ENCODE measurements at places on chromosomes 1 and 21.

DNA sequence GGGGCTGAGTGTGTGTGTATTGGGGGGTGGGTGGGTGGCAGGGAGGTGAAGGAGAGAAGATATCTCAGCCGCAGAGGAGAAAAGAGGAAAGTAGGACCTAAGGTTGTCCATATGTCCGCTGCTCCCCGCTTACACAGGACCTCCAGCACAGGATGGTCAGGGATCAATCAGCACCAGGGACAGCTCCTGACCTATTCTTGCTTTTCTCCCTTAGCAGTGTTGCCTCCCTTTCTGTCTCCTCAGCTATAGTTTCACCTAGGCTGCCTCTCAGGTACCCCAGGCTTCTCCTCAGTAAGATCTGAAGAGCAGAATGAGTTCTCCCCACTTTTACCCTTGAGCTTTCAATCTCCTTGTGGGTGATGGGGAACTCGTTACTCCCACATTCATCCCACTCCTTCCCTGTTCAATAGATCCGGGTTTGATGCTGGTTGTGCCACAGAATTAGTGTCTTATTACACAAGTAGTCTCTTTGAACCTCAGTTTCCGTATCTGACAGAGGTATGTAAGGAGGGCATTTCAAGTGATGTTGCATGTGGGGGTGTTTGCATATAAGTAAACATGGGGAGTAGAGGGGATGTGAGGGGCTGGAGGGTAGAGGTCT lies 1.4 kb upstream of the DPH2 start:
- no peak for DNase-seq

DNA sequence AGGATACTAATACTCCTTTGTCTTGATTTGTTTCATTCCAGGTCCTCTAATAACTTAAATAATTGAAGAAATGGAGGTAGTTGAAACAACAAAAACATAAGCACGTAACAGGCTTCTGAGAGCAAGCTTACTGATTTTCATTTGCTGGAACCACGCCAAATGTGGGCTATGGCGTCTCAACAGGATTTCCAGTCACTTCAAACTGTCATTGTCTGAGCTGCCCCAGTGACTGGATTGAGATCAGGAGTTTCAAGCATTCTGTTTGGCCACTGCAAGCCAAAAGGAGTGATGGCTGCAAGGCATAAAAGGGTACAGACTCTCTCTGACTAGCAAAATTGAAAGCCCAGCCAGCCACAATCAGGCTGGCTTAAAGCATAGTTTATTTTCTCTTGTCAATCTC lies 289.9 kb downstream of the DPYD start:
- no peak for DNase-seq

- no peak for DNase-seq
Measured at GRCh38 chr1:92079441-92079840, 704 bp upstream of the BTBD8 start.

GRCh38 chr1:172269644-172270043 lies 150.8 kb upstream of the C1orf105 start:
- DNase-seq = no peak

DNA sequence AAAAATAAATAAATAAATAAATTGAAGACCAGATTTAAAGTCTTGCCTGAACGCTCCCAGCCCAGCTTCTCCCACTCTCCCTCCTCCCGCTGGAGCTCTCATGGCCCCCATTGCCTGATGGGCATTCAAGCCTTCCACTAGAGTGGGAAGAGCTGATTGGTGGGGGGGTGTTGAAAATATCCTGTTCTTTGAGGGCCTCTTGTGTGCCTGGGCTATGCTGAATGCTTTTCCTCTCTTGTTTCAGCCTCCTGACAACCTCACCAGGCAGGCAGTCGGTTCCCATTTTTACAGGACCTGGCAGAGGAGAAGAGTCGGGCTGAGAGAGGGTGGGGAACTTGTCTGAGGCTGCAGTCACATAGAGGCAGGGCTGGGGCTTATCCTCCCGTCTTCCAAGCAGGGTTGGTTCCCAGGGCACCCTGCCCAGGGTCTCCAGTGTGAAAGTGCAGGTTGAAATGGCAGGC lies 59.2 kb upstream of the SSBP3 start:
- DNase-seq = no peak

DNA sequence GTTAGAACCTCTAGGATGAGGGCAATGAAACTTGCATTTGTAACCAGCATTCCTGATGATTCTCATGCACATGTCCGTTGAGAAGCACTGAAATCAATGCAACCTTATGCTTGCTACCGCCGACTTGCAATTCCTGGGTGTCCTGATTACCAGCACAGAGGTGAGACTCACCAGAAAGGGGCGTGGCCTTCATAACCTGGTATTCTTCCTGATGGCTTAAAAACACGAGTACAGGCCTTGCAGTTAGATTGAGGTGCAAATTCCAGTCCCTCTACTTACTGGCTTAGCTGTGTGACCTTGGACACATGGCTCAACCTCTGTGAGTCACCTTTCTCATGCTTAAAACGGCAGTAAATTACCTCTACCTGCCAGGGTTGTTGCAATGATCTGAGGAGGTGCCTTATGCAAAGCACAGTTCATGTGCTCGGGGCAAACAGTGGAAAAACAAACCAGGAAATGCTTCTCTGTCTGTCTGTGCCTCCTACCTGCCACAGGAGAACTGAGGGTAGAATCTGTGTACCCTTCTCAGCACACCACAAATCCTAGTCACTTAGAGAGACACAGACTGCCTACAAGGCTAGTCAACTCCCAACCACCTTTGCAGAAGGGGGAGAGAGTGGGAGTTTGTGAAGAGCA lies 39.1 kb upstream of the ECE1 start:
- peak; percentile 26 for DNase-seq

DNA sequence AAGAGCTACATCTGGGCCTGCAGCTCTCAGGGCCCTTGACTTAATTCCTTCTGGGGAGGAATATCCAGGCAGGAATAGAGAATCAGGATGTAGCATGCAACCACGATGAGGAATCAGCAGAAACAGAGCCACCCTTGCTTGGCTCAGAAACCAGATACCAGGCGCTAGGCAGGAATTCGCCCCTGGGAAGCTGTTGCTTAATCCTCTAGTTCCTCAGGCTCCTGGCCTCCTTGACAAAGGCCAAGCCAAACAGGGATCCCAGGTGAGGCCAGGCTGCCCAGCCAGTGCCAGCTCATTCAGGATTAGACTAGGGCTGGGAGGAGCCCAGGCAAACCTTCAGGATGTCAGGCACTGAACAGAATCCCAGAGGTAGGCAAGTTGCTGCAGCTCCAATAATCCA lies 48.2 kb upstream of the IRF2BP2 start:
- no peak for DNase-seq

GRCh38 chr1:185896863-185897262 lies 162.7 kb downstream of the HMCN1 start:
- no peak for DNase-seq

- no peak for DNase-seq
Measured at GRCh38 chr1:118979754-118980575, 8.2 kb downstream of the TBX15 start.

DNA sequence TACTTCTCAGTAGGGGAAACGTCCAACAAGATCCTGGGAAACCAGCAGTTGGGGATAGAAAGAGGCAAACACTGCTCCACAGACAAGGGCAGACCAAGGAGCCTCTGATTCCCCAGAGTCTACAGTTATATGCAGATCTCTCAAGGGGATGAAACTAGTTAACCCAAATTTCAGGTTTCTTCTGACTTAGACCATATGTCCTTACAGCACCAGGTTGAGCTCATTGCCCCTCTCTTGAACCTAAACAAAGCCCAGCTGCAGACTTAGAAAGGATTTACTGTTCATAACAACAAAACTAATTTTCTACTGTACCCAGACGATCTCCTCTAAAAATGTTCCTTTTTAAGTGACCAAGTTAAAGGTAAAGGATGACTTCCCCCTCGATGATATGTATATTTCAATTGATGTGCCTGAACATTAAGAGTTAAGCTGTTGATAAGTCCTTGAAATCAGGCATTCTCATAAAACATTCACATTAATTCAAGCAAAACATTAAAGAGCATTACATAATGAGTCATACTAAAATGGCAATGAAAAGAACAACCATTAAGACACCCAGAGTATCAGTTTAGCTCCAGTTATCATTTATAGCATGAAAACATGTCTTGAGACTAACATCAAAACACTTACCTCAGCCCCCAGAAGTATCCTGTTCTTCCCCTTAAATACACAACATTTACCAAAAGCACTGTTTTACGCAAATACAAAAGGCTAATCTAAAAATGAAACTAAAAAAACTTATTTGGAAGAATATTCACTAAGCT lies 24.1 kb downstream of the SMYD3 start:
- no peak for DNase-seq
